ENCODE measurements at places on chromosomes 1 and 21.

DNA sequence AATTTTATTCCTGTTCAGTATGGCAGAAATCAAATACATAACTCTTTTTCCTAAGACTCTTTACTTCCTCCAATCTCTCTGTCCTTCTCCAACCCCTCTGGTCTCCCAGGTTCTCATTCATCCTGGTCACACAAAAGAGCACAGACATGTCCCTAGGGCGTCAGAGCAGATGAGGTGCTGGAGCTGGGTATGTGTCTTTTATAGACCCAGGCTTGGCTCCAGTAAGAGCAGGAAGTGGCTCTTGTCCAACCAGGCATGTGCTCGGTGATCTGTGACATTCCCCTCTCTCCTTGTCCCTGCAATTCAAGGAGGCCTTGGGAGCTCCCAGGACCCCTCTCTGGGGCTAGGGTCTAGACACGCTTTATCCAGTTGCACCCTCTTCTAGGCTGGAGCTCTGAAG, 18.0 kb upstream of the LCE2D start:
- no peak for DNase-seq

DNA sequence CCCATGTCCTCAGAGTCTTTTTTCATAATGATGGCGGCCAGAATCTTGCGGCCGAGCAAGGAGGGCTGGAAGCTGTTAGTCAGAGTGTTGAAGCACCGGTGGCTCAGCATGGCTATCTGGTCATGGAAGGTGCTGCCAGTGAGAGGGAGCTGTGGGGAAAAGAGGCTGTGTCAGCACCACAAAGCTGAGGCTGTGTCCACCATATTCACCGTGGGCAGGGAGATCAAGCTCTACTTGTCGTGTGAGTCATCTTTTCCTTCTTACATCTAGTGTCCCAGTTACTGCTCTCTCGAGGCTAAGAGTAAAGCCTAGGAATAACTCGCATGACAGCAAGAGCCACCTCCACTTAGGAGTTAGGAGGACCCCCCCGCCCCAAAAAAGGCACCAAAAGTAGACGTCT, 18.2 kb downstream of the ADAR start:
- DNase-seq: no peak

DNA sequence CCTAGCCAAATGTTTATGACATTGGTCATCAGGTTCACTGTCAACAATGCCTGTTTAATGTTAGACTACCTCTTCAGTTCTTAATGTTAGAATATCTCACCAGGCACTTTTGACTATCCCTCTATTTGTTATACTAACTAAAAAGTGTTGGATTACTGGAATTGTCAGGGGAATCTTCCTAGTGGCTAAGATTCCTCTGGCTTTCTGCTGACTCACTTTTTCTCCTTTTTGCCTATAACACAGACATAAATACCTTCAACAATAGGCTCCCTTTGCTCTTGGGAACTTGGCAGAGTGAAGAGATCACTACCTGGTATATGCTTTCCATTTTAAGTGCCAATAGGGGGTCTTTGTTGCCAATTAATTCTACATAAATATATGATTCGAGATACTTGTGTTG, 68.5 kb downstream of the TMEM200B start:
- DNase-seq: no peak

- DNase-seq: no peak
Observed at GRCh38 chr21:21682172-21682571, 684.0 kb downstream of the NCAM2 start.

Measured in head of caudate nucleus (tissue), 42 donors.